Left hindlimb (tissue), 1 donor: ENCODE measurements at places on chromosomes 16 and 17.

- peak; percentile 94 for DNase-seq
Measured at GRCh38 chr16:81650982-81651562, 128.0 kb upstream of the PLCG2 start.

GRCh38 chr17:55845385-55845784 lies 94.5 kb downstream of the PCTP start:
- DNase-seq, result peak; percentile 82

- no peak for DNase-seq
Measured at GRCh38 chr17:19955099-19955498, 22.5 kb downstream of the AKAP10 start.

DNA sequence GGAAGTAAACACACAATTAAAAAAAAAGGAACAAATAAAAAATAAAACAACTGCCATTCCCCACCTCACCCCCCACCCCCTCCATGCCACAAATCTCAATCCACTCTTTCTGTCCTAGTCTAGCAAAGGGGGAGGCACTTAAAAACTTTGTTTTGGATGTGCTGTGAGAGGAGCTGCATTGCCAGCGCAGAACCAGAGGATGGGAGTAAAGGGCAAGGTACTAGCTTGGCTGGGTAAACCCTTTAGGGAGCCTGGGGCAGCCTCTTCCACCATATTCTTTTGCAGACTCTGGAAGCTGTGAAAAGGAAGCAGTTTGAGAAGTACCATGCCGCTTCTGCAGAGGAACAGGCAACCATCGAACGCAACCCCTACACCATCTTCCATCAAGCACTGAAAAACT lies 1.4 kb downstream of the MRPS7 start:
- DNase-seq, result no peak

DNA sequence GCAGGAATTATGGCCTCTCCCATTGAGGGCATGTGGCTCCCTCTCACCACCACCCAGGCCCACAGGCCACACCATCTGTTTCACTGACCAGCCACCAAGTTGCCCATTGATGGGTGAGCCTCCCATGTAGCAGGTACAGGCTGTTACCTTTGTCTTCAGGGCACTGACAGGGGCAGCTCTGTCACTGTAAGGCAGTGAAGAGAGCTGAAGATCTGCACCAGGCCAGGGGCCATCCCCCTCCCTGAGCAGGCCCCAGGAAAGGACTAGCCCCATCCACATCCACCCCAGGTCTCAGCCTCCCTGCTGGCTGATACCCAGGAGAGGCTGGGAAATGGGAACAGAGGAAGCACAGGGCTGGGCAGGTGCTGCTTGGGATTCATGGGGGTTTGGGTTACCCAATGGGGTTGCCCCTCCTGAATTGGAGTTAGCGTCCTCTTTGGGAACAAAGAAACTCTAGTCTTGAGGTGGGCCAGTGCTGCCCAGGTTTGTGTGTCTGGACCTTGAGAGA lies 1691.4 kb downstream of the TP53TG3F start:
- no peak for DNase-seq

DNA sequence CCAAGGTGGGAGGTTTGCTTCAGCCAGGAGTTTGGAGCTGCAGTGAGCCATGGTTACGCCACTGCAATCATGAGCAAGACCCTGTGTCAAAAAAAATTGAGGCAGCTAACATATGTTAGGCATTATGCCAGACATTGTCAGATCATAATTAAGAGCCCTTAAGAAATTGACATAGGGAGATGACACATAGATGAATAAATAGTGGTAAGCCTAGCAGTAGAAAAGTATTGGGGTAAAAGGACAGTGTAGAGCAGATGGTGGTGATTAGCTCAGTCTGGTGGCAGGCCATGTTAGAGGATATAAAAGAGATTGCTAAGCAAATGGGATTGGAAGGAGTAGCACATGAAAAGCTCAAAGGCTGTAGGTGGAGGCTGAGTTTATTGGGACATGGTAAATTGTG lies 22.6 kb downstream of the SRCAP start:
- no peak for DNase-seq
